Effector CD4-positive, alpha-beta T cell (primary cell): ENCODE measurements at places on chromosomes 4 and X.

DNA sequence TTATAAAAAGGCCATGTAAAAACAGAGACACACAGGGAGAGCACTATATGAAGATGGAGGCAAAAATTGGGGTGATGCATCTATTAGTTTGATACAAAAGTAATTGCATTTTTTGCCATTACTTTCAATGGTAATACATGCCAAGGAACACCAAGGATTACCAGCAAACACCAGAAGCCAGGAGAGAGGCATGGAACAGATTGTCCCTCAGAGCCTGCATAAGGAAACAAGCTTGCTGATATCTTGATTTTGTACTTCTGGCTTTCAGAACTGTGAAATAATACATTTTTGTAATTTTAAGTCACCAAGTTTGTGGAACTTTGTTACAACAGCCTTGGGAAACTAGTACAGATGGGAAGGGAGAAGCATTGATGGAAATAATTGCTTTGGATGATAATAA is 45.6 kb upstream of the BOD1L1 start:
- DNase-seq: no peak

GRCh38 chr4:147247579-147247978 is 233.3 kb upstream of the EDNRA start:
- no peak for DNase-seq

DNA sequence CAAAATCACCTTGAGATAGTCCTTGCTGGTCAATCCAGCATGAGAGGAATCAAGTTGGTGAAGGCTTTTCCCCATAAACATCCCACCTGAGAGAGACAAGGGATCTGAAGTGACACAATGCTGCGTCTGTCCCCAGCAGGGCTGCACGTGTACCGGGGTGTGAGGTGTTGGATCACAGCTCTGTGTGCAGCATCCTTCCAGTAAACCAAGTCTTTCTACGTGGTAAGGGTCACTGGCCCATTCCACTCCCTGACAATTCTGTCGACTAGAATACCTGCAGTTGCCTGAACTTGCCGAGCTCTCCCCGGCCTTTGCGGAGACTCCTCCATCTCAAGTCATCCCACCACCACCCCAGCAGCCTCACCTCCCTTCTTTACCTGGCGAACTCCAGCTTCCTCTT is 14.8 kb downstream of the HELT start:
- no peak for DNase-seq

DNA sequence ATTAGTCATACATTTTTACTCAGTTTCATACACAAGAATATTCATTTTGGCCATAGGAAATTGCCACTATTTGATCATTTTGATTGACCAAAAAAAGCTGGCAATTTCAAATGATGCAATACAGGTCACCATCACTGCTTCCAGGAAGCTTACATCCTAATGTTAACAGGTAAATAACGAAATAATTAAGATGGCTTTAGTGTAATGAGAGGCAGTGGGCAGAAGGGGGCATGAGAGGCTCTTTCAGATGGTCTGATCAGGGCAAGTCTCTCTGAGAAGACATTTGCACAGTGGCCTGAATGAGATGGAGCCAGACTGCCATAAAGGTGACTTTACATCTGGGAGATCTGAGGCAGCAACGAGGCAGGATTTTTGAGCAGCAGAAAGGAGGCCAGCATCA is 170.7 kb downstream of the SLIT2 start:
- no peak for DNase-seq

DNA sequence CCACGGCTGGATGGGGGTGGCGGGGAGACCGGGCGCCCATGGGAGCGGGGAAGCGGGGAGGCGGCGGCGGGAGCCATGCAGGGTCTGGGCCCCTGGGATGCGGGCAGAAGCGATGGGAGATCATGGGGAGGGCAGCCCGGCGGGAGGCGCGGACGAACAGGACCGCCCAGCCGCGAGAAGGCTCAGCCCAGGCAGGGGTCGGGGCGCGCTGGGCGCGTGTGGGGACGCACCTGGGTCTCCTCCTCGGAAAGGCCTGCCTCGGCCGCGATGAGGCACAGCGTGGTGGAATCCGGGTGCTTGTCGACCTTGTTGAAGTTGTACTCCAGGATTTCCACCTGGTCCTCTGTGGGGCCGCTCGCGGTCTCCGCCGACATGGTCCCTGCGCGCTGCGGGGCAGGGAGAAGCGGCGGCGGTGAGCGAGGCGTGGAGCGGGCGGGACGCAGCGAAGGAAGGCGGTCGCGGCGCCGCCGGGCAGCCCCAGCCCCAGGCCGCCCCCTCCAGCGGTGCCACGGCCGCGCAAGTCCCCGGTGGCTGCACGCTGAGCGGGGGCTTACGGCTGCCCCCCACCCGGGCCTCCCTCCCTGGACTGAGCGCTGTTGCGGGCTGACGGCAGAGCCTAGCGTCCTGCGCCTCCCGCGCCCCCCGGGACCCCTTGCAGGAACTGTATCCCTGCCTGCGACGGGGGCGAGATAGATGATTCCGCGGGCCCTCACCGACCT is 25.3 kb downstream of the HOPX start:
- DNase-seq: no peak

DNA sequence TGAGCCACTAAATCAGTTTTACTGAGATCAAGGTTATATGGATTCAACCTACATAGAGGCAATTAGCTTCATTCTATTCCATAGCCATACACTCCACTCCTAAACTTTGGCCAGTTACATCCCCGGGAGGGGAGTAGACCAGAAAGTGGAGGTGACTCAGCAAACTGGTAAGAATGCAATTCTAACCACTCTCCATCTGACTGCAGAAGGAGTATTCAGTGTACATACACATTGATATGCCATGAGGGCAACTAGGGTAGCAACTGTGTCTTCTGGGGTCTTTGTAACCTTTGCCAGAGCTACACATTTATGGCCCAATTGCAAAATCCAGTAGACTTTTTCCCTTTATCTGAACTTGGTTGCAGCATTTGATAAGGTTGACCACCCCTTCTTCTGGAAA is 7.6 kb downstream of the SLC25A43 start:
- no peak for DNase-seq

DNA sequence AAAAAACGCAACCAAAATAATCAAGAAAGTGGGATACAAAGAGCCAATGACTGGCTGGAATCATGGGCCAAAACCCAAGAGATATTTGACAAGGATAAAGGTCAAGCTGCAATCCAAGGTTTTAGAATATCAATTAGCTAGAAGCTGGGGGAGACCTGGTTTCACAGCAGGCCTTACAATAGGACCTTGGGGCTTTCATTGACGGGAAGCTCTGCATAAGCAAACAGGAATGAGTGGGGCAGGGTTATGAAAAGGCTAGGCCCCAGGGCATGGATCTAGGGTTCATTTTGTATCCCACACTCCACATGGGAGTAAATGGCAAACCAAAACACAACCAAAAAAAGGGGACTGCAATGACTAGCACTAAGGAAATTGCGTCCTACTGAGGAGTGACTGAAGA is 215.3 kb downstream of the HS6ST2 start:
- no peak for DNase-seq

DNA sequence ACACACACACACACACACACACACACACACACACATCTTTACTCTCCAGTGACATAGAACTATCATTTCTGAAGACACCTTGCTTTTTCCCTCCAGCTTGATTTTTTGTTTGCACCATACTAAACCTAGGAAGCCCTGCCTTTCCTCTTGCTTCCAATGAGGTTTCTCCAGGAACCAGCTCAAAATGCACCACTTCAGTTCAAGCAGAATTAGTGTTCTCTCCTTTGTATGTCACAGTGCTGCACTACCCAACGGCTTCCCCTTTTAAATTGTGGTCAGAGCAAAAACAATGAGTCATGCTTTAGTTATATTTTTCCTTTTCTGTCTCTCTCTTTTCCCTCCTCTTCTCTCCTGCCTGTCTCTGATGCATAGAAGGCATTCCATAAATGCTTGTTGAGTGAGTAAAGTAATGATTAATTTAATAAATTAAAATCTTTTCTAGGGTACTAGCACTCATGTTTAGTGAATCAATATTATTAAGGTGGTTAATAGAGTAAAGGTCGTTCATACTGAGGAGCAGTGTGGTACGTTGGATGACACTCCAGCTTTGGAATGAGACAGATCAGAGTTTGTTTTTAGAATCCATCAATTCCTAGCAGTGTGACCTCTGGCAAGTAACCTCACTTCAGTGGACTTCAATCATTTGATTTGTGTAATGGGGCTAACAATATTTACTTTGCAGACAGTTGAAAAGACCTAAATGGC is 5.9 kb downstream of the RTL3 start:
- no peak for DNase-seq

DNA sequence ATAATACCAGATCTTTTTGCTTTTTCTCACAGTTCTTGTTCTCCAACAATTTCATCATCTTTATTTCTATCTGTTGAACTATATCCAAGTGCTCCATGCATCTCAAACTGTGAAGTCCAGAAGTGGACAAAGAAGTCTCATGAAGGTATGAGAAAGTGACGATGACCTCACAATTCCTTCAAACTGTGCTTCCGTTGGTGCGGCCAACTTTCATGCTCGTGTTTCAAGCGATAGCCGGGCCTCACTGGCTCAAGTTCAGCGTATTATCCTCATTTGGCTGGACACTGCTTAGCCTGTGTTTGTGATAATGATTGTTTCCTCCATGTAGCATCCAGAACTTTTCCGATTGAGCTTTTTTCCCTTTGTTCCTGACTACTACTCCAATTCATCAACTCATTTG is 143.1 kb downstream of the PALLD start:
- DNase-seq: no peak

DNA sequence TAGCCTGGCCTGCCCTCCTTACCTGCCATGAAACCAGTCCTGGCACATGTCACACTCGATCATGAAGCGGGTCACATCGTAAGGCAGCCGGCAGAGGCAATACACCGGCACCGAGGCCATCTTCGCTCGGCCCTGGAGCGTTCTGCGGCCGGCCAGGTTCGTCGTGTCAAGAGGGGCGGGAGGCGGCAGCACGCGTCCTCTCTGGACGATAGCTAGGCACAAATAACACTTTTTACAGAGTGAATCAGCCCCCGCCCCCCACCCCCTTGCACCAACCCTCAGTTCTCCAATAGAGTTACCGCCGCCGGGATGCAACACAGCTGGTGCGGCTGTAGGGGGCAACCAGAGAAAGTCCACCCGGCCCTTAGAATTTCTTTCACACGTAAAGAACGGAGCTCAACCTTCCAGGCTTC is 1.7 kb downstream of the PHF8 start:
- no peak for DNase-seq

GRCh38 chr4:92128676-92129075 is 175.1 kb upstream of the GRID2 start:
- no peak for DNase-seq

GRCh38 chrX:130091980-130092522 is 18.2 kb downstream of the ELF4 start:
- DNase-seq: peak; percentile 77

DNA sequence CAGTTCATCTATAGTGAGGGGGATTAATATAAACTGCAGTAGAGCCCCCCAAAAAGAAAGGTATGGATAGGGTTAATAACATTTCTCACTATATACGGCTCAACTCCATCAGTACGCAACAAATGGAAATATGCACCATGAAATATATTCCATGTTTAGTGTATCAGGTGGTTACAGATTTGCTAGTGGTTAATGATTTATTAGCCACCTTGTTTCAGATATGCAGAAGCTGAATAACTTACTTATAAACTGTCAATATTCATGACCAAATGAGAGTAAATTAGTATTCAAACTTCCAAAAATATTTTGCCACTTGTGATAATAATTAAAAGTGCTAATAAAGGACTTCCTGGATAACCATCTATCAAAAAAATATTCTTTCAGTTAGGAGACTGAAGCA is 14.8 kb downstream of the AMTN start:
- DNase-seq: no peak

DNA sequence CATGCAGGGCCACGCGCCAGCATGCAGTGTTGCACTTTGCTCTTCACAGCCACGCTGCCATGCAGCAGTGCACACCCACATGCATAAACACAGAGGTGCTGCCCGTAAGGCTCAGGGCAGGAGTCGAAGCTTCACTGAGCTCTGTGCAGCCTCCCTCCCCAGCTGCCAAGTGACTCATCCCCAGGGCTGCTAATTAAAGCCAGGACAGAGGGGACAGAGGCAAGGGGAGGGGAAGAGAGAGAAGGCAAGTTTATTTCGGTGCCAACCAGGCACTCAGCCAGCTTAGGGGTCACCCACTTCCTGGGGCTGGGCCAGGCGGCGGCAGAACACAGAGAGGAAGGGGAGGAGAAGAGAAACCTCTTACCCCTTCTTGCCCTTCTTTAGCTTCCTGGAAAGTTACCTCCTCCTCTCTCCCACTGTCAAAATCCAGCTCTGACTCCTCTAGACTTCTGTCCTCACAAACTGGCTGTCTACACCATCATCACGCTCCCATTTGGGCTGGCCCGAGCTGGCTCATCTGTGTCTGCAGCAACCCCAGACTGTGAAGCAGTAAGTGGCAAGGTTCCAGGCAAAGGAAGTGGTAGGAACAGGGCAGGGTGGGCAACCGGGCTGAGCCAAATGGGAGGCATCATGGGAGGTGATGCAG is 6.2 kb upstream of the IQSEC2 start:
- DNase-seq: peak; percentile 20

- DNase-seq: peak; percentile 10
Measured at GRCh38 chrX:151396042-151396824, 773 bp upstream of the VMA21 start.
